ENCODE measurements at places on chromosomes 1 and 21.

GRCh38 chr1:157114183-157115121 is 14.8 kb upstream of the ETV3L start:
- DNase-seq = peak; percentile 6

DNA sequence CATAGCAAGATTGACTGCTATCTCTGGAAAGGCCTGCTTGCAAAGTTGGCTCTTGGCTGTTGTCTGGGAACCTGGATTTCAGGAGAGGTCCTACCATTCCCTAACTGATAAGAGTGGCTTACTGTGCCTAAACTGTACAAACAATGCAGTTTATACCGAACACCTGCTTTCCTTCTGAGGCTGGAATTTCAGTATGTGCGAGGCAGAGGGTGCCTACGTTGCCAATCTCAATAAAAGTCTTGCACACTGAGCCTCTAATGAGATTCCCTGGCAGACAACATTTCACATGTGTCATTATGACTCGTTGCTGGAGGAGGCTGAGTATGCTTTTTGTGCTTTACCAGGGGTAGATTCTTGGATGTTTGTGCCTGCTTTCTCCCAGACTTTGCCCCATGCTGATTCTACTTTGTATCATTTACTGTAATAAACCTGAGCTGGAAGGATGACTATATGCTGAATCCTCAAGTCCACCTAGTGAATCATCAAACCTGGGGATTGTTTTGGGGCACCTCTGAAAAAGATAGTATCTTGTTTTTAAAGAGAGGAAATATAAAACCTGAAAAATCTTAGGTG is 58.9 kb upstream of the GNG4 start:
- DNase-seq = no peak

- DNase-seq = no peak
Measured at GRCh38 chr1:207967703-207968102, 56.8 kb upstream of the CD34 start.

- DNase-seq = no peak
Measured at GRCh38 chr1:96967311-96967710, 245.7 kb downstream of the PTBP2 start.

DNA sequence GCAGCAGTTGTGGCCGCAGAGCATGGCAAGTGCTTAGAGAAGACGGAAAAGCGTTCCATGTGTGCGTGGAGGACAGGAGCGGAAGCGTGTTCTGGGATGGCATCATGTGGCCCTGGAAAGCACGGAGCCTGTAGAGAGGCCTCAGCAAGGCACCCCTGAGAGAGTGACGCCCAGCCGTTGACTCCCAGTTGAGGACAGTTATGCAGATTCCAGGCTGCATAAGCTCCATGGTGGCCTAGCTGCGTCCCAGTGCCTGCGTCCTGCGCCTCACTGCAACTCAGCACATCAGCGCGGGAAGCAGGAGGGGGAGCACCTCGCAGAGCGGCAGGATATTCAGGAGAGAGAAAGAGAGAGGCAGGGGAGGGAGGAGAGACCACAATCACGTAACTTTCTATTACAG is 49.0 kb upstream of the TTC34 start:
- no peak for DNase-seq

DNA sequence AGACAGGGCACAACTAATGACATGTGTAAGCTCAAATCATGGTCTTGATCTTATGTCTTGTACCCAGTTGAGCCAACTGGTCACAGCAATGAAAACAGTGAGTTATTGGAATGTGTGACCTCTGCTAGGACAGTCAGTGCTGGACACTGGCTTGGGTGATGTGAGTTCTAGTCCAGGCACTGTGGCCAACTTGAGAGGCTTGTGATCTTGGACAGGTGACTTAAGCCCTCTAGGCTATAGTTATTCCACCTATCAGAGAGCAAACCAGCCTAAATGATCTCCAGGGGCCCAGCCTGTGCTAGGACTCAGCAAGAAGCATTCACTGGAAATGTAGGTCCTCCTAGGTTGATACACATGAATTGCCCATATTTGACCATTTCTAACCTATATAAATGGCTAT is 1.1 kb downstream of the KCNE2 start:
- DNase-seq = no peak
